ENCODE measurements at places on chromosomes 1 and 21.

DNA sequence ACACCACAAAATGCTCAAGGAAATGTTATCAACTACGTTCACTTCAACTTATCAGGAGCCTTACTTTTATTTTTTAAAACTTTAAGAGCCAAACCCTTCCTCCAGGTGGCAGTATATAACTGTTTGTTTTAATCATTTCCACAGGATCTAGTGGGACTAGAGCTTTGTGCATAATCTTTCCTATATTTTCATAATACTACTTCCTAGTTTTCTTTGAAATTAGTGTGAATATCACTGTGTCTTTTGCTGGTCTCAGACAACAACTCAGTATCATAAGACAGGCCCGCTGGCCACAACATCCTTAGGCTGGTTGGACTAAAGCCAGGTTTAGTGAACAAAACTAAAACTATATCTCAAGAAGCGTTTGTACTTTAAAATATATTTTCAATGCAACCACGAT, 145.5 kb downstream of the TIAM1 start:
- DNase-seq = no peak

GRCh38 chr1:17629460-17629859, 90.0 kb downstream of the ARHGEF10L start:
- DNase-seq = no peak

DNA sequence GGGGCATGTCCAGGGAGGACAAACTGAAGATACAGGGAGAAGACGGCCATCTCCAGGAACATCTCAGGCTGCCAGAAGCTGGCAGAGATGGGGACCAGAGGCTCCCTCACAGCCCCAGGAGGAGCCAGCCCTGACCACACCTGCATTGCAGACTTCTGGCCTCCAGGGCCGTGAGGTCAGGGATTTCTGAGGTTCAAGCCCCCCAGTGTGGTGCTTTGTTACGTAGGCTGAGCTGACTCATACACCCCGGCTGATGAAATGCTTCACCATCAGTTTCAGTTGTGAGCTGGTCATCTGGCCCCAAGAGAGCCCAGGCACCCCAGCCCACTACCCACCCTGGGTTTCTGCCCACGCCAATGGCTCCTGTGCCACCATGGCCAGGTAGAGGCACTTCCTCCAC, 106.4 kb downstream of the SIK1 start:
- DNase-seq = no peak

GRCh38 chr1:178497903-178498478, 1.2 kb upstream of the CLEC20A start:
- DNase-seq = no peak

DNA sequence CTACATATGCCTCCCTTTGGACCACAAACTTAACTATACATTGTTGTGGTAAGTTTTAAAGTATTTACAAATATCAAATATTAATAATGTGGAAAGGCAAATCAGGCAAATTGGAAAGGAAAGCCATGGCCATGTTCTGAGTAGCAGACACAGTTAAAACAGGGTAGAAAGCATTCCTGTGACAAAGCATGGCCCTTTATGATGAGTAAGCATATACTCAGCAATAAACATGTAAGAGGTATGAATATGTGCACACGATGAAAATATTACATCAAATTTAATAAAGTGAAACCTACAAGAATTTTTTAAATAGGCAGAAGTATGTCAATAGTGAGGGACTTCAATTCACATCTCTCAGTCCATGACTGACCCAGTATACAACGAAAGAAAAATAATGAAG, 389.2 kb downstream of the DSCAM start:
- DNase-seq = no peak

DNA sequence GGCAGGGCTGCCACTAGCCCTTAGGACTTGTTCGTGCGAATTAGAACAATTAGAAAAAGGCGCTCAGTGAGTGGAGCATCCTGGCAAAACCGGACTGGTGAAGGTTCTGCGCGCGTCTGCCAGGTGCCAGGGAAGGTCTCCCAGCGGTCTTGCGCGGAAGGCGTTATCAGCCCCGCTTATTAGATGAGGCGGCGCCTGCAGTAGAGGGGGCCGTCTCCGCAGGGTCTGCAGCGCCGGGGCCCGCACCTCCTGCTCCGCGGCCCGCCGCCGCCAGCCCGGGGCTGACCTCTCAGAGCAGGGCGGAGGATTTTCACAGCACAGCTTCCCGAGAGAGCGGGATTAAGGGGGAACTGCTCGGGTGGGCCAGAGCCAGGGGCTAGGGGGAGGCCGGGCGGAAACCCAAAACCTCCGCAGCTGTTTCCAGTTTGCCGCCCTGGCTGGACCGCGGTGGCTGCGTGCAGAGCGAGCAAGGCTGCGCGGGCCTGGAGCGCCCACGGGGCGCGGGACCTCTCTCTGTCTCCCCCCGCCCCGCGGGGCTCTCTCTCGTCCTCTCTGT, 155.2 kb downstream of the FOXD2 start:
- no peak for DNase-seq

- no peak for DNase-seq
These were observed 27.7 kb upstream of the KANK4 start for GRCh38 chr1:62346886-62347285.

DNA sequence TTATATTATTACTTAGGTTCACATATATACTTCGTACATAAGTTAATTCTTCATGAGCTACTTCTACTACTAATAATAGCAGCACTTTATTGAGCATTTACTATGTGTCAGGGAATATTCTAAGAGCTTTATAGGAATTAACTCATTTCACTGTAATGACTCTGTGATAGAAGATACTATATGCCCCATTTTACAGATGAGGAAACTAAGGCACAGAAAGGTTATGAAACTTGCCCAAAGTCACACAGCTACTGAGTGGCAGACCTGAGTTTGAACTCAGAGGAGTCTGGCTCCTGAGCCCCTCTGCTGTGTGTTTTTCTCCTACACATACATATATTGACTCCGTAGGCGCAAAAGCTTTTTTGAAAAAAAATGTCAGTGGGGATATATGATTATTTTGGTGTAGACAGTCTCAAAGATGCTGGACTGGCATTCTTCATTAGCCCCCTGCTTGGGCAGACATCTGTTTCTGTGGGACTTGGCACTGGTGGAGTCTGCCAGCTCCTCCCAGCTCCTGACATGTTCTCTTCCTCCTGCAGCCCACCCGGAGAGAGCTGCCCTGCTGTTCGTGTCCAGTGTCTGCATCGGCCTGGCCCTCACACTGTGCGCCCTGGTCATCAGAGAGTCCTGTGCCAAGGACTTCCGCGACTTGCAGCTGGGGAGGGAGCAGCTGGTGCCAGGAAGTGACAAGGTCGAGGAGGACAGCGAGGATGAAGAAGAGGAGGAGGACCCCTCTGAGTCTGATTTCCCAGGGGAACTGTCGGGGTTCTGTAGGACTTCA, 70.9 kb downstream of the TCP10L start:
- DNase-seq = no peak

- DNase-seq = no peak
These were observed 2.8 kb downstream of the KCNJ9 start for GRCh38 chr1:160083968-160084770.

Measured in kidney epithelial cell (primary cell).